ENCODE measurements at places on chromosomes 1 and 21.
A peak's percentile ranks its signal among the peaks of the same experiment; 100 is the strongest.

DNA sequence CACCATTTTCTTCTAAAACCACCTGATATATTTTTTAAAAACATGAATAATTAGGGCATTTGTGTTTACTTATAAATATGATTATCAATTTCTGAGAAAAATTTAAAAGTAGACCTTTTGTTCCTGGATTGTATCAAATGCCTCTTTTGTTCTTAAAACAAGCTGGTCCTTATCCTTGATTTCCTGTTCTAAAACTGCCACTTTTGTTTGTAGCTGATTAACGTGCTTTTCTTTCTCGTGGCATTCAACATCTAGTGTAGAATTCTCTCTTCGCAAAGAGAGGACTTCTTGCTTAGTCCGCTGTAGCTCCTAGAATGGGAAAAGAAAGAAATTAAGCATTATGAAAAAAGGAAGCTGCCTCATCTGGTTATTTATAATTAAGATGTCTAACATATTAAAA, 25.0 kb downstream of the SASS6 start:
- H3K27ac ChIP-seq, result no peak overlapping the region
- no peaks in the 10 kb centered on the region for H3K4me1 ChIP-seq
- H3K36me3 ChIP-seq, result no peaks in the 10 kb centered on the region
- H3K4me3 ChIP-seq, result no peak overlapping the region
- H3K27me3 ChIP-seq, result no peaks in the 10 kb centered on the region
- no peak for DNase-seq

DNA sequence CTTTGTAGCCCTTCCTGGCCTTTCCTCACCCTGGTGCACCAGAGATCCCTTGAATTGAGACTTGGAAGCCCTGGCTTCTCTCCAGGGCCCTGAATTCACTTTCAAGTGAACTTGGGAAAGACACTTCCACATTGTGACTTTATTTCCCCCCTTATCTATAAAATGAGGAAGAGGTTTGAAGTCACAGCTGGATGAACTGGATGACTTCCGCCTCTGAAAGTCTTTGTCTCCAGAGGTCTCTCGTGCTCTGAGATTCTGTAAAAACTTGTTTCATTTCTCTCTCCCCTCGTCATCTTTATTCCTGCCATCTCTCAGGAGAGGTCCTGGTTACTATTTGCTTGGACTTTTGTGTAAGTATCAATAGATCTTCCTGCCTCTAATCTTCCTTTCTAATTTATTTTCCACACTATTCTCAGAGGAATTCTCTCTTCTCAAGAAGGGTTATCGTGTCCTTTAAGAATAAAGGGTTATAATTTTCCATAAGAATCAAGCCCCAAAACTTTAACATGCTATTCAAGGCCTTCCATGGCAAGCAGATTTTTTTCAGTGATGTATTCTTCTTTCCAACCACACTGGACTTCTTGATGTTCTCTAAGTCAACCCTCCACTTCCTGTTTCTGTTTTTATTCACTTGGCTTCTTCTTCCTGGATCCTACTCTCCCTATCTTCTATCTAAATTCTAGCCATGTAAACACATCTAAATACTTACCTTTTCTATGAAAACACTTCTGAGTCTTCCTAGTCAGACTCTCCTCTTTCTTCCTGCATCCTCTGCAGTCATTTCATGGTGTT, 6.5 kb upstream of the RPTN start:
- H3K4me1 ChIP-seq, result no peaks in the 10 kb centered on the region
- DNase-seq, result no peak
- no peak overlapping the region for H3K4me3 ChIP-seq

DNA sequence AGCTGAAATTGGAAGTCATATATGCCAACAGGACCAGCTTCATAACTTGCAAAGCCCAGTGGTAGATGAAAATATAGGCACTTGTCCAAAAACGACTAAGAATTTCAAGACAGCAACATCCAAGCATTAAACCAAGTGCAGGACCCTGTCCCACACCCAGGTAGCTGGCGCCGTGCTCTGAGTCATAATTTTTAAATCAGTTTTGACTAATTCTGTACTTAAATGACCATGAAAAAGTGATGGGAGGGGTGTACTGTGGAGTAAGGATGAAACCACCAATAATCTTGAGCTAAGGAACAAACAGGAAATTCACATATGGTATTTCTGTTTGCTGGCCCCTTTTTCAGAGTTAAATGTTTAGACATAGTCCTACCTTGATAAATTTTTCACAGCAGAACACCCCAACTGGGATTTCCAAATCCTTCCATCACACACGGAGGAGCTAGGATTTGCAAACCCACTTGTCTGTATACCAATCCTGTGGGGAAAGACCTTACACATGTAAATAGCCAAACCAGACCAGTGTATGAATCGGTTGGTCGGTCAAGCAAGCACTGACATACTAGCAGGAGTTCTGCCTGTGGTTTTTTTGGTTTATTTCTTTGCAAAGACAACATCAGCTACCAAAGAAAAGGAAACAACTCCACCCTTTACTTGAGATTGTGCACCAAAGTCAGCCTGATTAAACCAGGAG, 235.7 kb upstream of the RAB4A start:
- H3K4me1 ChIP-seq, result peaks cover 58% of the 10 kb centered on the region
- no peak overlapping the region for H3K4me3 ChIP-seq
- H3K27ac ChIP-seq, result peak overlapping the region; percentile 45
- H3K27me3 ChIP-seq, result no peaks in the 10 kb centered on the region
- H3K36me3 ChIP-seq, result no peaks in the 10 kb centered on the region

- no peaks in the 10 kb centered on the region for H3K36me3 ChIP-seq
- no peak for DNase-seq
- H3K4me1 ChIP-seq, result no peaks in the 10 kb centered on the region
- H3K27me3 ChIP-seq, result no peaks in the 10 kb centered on the region
- H3K27ac ChIP-seq, result no peak overlapping the region
- H3K4me3 ChIP-seq, result no peak overlapping the region
These were observed 172.0 kb upstream of the CAMK1G start for GRCh38 chr1:209411491-209411929.

GRCh38 chr1:218694085-218694484, 348.9 kb downstream of the TGFB2 start:
- H3K4me1 ChIP-seq, result no peaks in the 10 kb centered on the region
- no peak overlapping the region for H3K27ac ChIP-seq
- DNase-seq, result no peak
- H3K36me3 ChIP-seq, result no peaks in the 10 kb centered on the region
- no peak overlapping the region for H3K4me3 ChIP-seq
